T-helper 1 cell treated with Interleukin-12 subunit alpha and Interleukin-12 subunit beta and Interleukin-4 antibody, amounts not matched to agents 30 ng/mL and 1 ng/mL, for 36 hours (primary cell): ENCODE measurements at places on chromosomes 5 and 9. TPM values are rescaled to one million over a fixed set of nuclear protein-coding genes. Genes with fewer than 3 reads are reported as not detected.

Gene ST8SIA4
- total RNA-seq = 65.1 and 74.6 TPM in 2 replicates

Gene NEURL1B
- 1.3 TPM in 2 replicates for total RNA-seq

Gene CD74
- total RNA-seq = 1,446 and 1,476 TPM in 2 replicates

Gene ESM1
- total RNA-seq = 0.27 and 0.44 TPM in 2 replicates

Gene PCDHB10
- total RNA-seq = not detected in 2 replicates

Gene LPAR1
- total RNA-seq = not detected in 2 replicates

Gene FBXW2
- 85.0 and 88.7 TPM in 2 replicates for total RNA-seq

Gene CHSY3
- total RNA-seq = not detected in 2 replicates

Gene INSL6
- total RNA-seq = not detected in 2 replicates

Gene AQP7
- total RNA-seq = 0.27 and 0.54 TPM in 2 replicates

Gene CSF2
- 240 and 246 TPM in 2 replicates for total RNA-seq

Gene APBA1
- 12.8 and 14.9 TPM in 2 replicates for total RNA-seq

Gene CDX1
- total RNA-seq = not detected in 2 replicates
